Pancreas (tissue), 10 donors: ENCODE measurements at places on chromosomes 16 and 17.
A peak's percentile ranks its signal among the peaks of the same experiment; 100 is the strongest.

DNA sequence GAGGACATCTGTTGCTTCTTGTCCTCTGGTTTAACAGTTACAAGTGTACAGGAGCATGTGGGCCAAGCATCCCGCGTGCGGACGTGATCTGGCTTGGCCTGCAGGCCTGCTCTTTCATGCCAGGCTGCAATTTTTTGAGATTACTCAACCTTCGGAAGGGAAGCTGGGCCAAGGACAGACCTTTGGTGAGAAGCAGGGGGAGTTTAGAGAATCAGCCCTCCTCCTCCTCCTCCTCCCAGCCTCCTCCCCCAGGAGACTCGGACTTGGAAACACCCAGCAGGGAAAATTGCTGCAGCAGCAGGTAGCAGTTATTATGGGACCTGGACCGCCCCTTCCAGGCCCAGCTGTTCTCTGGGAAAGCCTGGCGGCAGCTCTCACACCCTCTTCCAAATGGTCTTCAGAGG lies 5.1 kb upstream of the KLHL36 start:
- H3K36me3 ChIP-seq: no peaks in the 10 kb centered on the region
- H3K27me3 ChIP-seq: no peaks in the 10 kb centered on the region
- peak; percentile 59 for DNase-seq
- no peaks in the 10 kb centered on the region for H3K4me1 ChIP-seq
- H3K4me3 ChIP-seq: no peak overlapping the region

DNA sequence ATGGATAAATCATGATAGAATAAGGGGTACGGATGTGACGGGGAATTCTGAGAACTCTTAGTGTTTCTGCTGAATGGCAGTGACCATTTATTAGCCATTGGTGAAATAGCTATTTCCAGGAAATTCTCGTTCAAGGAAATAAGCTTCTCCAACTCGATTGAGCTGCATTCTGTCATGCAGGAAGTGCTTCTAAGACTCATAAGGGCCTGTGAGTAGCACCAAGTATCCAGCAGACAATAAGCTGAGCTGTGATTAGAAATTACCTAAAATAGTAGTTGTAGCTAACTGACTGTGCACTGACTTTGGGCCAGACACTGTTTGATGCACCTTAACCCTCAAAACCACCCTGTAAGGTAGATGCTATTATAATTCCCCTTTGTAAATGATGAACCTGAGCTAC lies 107.8 kb upstream of the IRX5 start:
- H3K4me1 ChIP-seq: no peaks in the 10 kb centered on the region
- no peak overlapping the region for H3K27ac ChIP-seq
- H3K27me3 ChIP-seq: no peaks in the 10 kb centered on the region
- H3K36me3 ChIP-seq: no peaks in the 10 kb centered on the region

- no peak overlapping the region for H3K27ac ChIP-seq
- no peaks in the 10 kb centered on the region for H3K36me3 ChIP-seq
- no peaks in the 10 kb centered on the region for H3K27me3 ChIP-seq
- no peak for DNase-seq
- H3K4me1 ChIP-seq: no peaks in the 10 kb centered on the region
Measured at GRCh38 chr17:9520649-9521048, 55.0 kb downstream of the STX8 start.

DNA sequence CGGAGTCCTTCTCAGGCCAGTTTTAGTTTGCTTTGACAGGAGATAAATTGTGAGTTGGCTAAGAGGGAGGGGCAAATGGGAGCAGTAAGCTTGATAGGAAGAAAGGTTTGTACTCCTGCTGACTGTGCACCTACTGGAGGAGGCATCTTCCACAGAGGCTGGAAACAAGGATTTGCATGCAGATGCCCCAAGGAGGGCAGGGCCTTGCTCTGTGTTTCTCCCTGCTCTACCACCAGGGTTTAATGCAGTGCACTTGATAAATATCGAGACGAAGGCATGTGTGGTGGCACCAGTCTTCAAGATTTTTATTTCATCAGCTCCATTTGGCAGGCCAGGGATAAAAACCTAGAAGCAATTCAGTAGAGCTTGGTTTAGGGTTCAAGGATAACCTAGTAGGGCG lies 210.5 kb upstream of the C16orf82 start:
- no peaks in the 10 kb centered on the region for H3K4me1 ChIP-seq
- H3K27me3 ChIP-seq: no peaks in the 10 kb centered on the region
- DNase-seq: no peak
- no peaks in the 10 kb centered on the region for H3K36me3 ChIP-seq
- H3K4me3 ChIP-seq: no peak overlapping the region
- H3K27ac ChIP-seq: no peak overlapping the region

DNA sequence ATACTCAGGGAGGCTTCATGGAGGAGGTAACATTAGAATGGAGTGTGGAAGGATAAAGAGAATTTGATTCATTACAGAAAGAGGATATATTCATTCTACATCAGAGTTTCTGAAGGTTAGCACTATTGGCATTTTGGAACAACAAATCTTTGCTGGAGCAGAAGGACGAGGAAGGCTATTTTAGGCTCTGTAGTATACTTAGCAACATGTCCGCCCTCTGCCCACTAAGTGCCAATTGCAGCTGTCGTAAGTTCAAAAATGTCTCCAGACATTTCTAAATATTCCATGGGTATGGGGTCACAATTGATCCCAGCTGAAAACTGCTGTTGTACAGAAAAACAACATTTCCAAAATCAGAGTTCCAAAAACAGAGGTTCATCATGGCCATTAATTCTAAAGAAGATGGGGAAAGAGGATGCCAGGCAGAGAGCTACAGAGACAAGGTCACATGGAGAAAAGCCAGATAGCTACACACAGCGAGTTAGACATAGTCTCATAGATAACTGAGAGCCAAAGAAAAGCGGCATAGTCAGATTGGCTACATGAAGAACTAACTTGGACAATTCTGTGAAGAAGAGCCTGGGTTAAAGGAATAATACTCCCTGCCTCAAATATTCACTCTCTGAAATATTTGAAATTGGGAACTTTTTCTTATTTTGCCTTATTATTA lies 846.4 kb upstream of the CDH8 start:
- H3K27ac ChIP-seq: no peak overlapping the region
- DNase-seq: no peak
- no peaks in the 10 kb centered on the region for H3K36me3 ChIP-seq
- no peaks in the 10 kb centered on the region for H3K27me3 ChIP-seq
- H3K4me3 ChIP-seq: no peak overlapping the region

- DNase-seq: no peak
- H3K27me3 ChIP-seq: no peaks in the 10 kb centered on the region
- no peak overlapping the region for H3K4me3 ChIP-seq
- H3K27ac ChIP-seq: no peak overlapping the region
Measured at GRCh38 chr16:1295465-1295864, 14.0 kb upstream of the UBE2I start.

- H3K4me3 ChIP-seq: no peak overlapping the region
- H3K27me3 ChIP-seq: no peaks in the 10 kb centered on the region
- no peak for DNase-seq
- no peak overlapping the region for H3K27ac ChIP-seq
Measured at GRCh38 chr16:78794581-78795250, 695.3 kb downstream of the WWOX start.
